ENCODE measurements at places on chromosomes 1 and 21. TPM values are rescaled to one million over a fixed set of nuclear protein-coding genes. Genes with fewer than 3 reads are reported as not detected.

Gene PTPN7
- 11.7 TPM for total RNA-seq

Gene GBP2
- total RNA-seq, result 36.3 TPM

- no peak overlapping the region for H3K4me3 ChIP-seq
- H3K4me1 ChIP-seq, result no peaks in the 10 kb centered on the region
- H3K36me3 ChIP-seq, result no peaks in the 10 kb centered on the region
Observed at GRCh38 chr1:108100148-108100547, 100.0 kb downstream of the SLC25A24 start.

- peak overlapping the region; percentile 43 for H3K27ac ChIP-seq
- peaks cover 5% of the 10 kb centered on the region for H3K4me1 ChIP-seq
- H3K36me3 ChIP-seq, result peaks cover 64% of the 10 kb centered on the region
- no peak overlapping the region for H3K4me3 ChIP-seq
Observed at GRCh38 chr1:37940299-37940947, 6.4 kb downstream of the INPP5B start.

Gene PALMD
- total RNA-seq, result 14.3 TPM

DNA sequence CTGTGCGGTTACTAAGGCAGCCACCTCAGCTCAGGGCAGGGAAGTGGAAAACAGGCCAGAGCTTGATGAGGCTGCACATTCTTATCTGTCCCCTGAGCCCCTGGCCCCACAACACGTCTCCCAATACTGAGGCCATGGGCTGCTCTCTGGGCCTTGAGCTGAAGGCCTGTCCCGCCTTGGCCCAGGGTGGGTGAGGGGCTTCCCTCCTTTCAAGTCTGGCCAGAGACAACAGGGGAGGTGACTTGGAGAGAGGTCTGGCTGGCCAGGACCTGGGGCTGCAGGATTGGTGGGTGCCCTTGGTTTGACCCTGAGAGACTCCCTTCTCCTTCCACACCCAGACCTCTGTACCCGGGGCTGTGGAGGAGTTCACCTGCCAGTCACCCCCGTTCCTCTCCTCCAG is 563.8 kb downstream of the PTPRU start:
- no peak overlapping the region for H3K27ac ChIP-seq
- no peaks in the 10 kb centered on the region for H3K36me3 ChIP-seq
- H3K4me3 ChIP-seq, result no peak overlapping the region
- H3K27me3 ChIP-seq, result no peaks in the 10 kb centered on the region
- H3K4me1 ChIP-seq, result no peaks in the 10 kb centered on the region

Gene ZNF695
- total RNA-seq, result 0.13 TPM

Gene LRRC3
- 2.4 TPM for total RNA-seq

Gene SMIM1
- total RNA-seq, result 6.5 TPM

Gene SNX7
- total RNA-seq, result 16.5 TPM

DNA sequence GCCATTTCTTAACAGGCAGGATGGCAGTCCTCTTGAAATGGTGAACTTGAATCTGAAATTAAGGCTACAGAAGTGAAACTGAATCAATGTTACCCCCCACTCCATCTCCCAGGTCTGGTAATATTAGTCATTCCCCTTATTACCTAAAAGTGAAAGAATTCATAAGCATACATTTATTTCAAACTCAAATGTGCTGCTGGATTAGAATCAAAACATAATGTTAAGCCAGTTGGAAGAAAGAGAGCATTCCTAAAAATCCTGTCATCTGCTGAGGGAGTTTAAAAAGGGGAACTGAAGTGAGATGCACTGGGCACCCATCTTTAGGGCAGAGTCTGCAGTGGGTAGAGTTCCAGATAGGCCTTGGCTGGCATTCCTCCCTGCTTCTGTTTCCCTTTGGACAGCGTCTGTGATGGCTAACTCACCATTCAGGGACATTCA is 17.4 kb downstream of the KIAA0319L start:
- DNase-seq, result no peak
- H3K4me1 ChIP-seq, result peaks cover 65% of the 10 kb centered on the region
- no peaks in the 10 kb centered on the region for H3K27me3 ChIP-seq
- no peak overlapping the region for H3K4me3 ChIP-seq
- H3K27ac ChIP-seq, result peak overlapping the region; percentile 51
- no peaks in the 10 kb centered on the region for H3K36me3 ChIP-seq

Gene ABCG1
- 40.6 TPM for total RNA-seq

DNA sequence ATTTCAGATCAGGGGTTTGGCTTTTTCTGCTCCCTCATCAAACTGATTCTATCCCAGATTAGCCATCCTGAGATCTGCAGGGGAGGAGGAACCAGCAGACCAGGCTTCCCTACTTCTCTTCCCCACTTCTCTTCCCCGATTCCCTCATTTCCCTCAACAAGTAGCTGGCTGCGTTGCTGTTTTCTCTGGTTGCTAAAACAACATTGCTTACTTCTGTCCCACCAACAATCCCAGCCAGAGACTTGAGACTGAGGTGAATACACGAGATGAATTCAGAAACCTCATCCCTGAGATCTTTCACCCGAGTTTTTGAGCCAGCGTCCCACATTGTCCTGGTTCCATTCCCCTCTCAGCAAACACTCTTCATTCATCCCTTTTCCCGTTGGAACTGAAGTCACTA is 22.4 kb downstream of the DYRK3 start:
- no peak overlapping the region for H3K27ac ChIP-seq
- no peaks in the 10 kb centered on the region for H3K27me3 ChIP-seq
- H3K36me3 ChIP-seq, result no peaks in the 10 kb centered on the region
- H3K4me3 ChIP-seq, result no peak overlapping the region
- DNase-seq, result no peak

Gene LAX1
- 2.2 TPM for total RNA-seq

Gene TEDDM1
- not detected for total RNA-seq

Gene NECTIN4
- 9.6 TPM for total RNA-seq

Gene GNAT2
- not detected for total RNA-seq

GRCh38 chr1:60279798-60280197 is 206.2 kb upstream of the C1orf87 start:
- H3K27me3 ChIP-seq, result no peaks in the 10 kb centered on the region
- no peak for DNase-seq
- H3K36me3 ChIP-seq, result no peaks in the 10 kb centered on the region
- H3K4me3 ChIP-seq, result no peak overlapping the region

Gene INSRR
- total RNA-seq, result not detected

DNA sequence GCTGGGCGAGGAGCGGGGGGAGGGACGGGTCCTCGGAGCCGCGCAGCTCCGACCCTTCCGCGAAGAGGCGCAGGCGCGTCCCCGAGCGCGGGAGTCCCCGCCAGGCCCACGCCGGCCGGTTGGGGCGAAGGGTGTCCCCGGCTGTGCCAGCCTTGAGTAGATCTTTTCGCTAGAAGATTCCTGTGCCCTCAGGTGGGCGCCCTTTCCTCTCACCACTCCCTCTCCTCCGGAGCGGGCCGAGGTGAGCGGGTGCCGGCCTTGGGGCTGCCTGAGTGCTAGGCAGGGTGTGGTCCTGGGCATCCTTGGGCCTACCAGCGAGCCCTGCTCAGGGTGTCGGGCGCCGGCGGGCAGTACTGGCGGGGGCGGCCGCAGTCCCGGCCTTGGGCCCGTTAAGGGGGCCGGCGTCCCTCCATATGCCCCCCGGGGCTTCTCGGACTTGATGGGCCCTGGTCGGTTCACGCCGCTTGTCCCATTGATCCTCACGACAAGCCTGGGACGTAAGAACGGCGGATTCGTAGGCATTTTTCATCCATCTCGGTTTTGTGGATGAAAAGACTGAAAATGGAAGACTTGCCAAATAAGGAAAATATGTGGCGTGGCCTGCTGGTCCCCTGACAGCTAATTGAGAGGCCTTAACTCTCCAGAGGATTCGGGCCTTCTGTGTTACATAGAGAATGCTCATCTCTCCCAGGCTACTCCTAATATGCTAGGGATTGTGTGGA is 712 bp downstream of the DEGS1 start:
- H3K27ac ChIP-seq, result peak overlapping the region; percentile 94
- peaks cover 11% of the 10 kb centered on the region for H3K36me3 ChIP-seq
- DNase-seq, result peak; percentile 93
- H3K27me3 ChIP-seq, result no peaks in the 10 kb centered on the region
- peaks cover 51% of the 10 kb centered on the region for H3K4me1 ChIP-seq

Gene SLFNL1
- 0.79 TPM for total RNA-seq

GRCh38 chr1:209662879-209663327 is 10.7 kb upstream of the LAMB3 start:
- H3K27ac ChIP-seq, result no peak overlapping the region
- H3K36me3 ChIP-seq, result no peaks in the 10 kb centered on the region
- no peak for DNase-seq
- no peaks in the 10 kb centered on the region for H3K4me1 ChIP-seq
- H3K4me3 ChIP-seq, result no peak overlapping the region
- H3K27me3 ChIP-seq, result no peaks in the 10 kb centered on the region

GRCh38 chr1:29601021-29601420 is 364.7 kb downstream of the PTPRU start:
- H3K36me3 ChIP-seq, result no peaks in the 10 kb centered on the region
- no peak overlapping the region for H3K27ac ChIP-seq
- no peak for DNase-seq
- no peak overlapping the region for H3K4me3 ChIP-seq
- no peaks in the 10 kb centered on the region for H3K27me3 ChIP-seq
